EL (cell line): ENCODE measurements at places on chromosomes 16 and 17.

DNA sequence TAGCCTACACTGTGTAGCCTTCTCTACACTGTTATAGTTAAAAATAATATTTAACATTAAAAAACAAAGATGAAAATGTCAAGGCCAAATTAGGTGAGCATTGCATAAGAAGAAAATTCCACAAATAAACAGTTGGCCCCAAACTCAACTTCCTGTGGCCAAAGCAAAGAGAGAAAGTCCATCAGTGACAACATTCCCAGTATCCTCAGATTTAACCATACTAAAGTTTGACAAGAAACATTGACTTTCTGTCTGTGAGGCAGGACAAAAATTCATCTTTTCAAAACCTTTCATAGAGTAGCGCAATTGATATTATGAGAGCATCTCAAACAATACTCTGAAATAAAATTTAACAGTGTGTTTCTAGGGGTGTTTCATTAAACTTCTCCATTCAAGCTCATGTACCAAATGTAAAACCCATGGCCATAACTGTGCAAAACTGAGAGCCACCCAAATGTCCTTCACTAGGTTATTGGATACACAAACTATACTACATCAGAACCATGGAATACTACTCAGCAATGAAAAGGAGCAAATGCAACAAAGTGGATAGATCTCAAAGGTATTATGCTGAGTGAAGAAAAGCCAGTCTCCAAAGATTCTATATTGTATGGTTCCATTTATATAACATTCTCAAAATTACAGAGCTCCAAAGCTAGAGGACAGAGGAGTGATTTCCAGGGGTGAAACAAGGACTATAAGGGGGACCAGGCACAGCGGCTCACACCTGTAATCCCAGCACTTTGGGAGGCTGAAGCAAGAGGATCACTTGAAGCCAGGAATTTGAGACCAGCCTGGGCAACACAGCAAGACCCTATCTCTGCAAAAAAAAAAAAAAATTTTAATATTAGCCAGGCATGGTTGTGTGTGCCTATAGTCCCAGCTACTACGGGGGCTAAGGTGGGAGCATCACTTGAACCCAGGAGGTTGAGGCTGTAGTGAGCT is 38.7 kb downstream of the TMEM114 start:
- no peak for DNase-seq

DNA sequence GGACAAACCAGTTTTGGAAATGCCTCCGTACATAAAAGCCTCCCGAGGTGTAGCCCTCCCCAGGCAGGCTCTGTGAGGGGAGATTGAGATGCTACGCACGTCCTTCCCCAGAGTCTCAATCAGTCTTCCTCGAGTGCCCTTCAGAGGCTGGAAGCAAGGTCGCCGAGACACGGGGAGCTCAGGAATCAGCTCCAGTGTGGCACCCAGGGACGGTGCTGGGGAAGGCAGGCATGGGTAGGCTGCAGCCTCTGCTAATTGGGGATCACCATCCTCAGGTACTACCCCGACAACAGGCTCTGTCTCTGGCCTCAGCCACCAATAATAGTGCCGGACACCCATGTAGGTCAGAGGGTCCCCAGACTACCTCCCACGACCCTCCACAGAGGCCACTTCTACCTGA is 28.1 kb upstream of the GSG1L start:
- no peak for DNase-seq

GRCh38 chr17:41913798-41914197 is 5.0 kb downstream of the ACLY start:
- no peak for DNase-seq

- peak; percentile 49 for DNase-seq
These were observed 5.8 kb downstream of the ADCY7 start for GRCh38 chr16:50272111-50272571.

- no peak for DNase-seq
These were observed 125.3 kb upstream of the SMURF2 start for GRCh38 chr17:64787255-64787920.

- no peak for DNase-seq
These were observed 117.8 kb downstream of the C16orf95 start for GRCh38 chr16:87199379-87199778.

GRCh38 chr17:19645734-19646201 is 2.8 kb upstream of the ALDH3A2 start:
- peak; percentile 29 for DNase-seq

GRCh38 chr16:716200-716568 is 1.3 kb downstream of the METRN start:
- peak; percentile 51 for DNase-seq

DNA sequence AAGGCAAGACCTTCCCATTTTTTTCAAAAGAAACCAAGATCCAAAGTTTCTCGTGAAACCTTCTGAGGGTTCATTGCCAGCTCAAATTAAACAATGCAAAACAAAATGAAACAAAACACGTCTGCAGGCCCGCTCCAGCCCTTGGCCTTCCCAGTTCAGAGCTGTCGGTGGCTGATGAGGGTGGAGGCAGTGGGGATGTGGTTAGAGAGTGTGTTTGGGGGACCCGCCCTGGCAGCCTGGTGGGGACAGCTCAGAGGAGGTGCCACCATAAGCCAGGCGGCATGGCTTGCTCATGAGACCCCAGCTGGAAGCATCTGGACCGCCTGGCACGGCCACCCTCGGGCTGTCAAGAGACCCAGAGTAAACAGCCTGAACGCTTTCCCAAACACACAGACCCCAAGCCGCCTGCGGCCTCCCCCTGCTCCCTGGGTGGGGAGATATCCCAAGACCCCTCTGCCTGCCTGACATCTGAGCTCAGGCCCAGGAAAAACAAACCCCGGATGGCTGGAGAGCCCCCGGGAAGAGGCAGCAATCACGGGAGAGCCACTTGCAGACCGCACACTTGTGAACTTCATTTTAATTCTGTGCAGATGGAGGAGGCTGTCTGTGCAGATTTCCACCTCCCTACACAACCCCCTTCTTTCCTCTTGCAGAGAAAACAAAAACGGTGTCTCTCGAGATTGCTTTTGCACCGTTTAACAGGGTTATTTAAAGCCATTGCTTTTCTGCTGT is 35.4 kb upstream of the LITAF start:
- DNase-seq = no peak

DNA sequence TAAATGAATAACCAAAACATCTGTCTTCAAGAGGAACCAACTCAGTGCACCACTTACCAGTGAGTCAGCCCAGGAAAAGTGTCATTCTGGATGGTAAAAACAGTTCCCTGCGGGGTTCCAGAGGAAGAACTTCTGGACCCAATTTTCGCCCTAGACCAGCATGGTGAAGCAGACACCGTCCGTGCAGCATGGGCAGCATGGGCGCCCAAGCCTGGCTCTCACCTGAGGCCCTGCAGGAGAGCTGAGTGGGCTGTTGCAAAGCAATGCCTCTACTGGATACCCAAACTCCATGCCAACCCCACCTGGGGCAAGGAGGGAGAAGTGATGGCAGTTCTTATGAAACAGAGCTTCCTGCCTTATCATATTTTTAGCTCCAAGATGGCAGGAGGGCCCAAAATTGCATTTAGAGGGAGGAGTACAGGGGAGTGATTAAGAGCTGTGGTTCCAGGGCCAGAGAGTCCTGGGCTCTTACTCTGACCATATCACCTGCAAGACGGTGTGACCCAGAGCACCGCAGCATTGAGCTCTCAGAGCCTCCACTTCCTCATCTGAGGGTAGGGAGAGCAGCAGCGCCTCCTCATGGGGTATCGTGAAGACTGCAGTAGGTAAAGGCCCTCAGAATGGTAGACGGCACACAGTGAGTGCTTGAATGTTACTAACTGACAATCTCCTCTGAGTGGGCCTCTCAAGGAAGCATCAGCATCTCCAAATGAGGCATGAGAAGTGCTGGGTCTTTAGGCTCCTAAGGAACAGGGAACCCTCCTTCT is 16.6 kb upstream of the INPP5K start:
- no peak for DNase-seq

DNA sequence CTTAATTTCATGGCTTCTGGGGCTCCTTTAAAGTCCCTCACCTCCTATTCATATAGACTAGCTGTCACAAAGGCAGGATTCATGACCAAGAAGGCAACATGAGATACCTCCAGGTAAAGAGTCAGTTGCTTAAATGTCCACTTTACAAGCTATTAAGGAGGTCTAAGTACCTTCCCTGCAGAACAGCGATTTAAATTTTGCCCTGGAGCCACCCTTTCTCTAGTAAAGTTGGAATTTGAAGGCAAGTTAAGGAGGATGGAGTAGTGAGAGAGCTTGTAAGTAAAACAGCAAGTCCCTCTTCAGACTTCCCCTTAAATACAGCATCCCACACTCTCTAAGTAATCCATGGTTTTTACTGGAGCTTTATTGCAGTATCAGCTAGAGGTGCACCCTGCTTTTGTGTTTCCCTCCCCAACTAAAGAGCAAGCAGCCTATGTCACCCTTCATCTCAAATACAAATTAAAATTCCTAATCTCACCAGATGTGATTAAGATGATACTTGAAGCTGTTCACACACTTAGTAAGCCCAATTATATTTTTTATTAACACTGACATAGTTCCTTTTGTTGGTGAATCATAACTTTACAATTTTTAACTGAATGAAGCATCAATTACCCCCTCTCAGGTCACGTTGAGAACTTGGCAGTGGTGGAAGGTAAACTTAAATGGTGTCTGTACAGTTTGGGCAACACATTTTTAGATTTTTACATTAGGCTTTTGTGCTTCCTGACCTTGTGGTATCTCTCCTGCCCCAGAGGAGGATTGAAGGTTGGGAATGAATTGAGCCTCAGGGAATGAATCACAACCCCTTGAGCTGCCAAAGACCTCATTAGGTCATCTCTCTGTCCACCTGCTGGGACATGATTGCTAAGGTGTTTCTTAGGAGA is 108.9 kb downstream of the TANGO6 start:
- peak; percentile 65 for DNase-seq

GRCh38 chr16:67884-68789 is 4.3 kb downstream of the RHBDF1 start:
- DNase-seq = peak; percentile 66

GRCh38 chr16:3119286-3119685 is 6.9 kb downstream of the ZNF205 start:
- DNase-seq = no peak

DNA sequence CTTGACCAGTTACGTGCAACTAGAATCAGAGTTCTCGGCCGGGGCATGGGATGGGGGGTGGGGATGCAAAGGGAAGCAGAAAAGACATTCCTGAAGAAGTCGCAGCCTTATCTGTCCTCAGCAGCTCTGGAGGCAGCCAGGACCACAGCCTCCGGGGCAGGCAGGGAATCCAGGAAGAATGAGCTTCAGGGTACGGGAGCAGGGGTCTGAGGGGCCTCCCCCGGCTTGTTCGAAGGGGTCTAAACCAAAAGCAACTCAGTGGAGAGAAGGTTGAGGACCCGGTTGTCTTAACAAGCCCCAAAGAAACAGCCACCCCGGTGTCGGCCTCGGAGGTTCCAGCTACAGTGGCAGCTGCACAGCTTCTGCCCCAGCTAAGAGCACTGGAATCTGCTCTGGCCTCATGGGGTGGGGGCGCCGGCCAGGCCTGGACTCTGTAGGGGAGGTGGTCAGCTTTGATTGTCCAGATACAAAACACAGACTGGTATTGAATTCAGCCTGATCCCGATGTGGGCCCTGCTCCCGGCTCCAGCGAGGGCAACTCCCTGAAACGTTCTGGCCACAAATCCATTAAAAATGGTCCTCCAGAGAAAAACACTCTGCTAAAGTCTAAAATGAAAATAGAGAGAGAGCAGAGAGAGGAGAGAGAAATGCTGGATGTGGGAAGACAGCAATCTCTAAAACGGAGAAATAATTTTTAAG is 7.7 kb downstream of the HOXB4 start:
- DNase-seq = no peak

DNA sequence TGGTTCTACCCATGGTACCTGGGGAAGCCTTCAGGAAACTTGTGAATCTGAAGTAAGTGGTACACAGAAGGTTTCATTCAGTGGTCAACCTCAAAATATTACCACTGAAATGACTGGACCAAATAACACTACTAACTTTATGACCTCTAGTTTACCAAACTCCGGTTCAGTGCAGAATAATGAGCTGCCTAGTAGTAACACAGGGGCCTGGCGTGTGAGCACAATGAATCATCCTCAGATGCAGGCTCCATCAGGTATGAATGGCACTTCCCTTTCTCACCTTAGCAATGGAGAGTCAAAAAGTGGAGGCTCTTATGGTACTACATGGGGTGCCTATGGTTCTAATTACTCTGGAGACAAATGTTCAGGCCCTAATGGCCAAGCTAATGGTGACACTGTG is 55.9 kb upstream of the SLC5A11 start:
- no peak for DNase-seq

GRCh38 chr17:62720126-62720850 is 87.8 kb downstream of the MARCHF10 start:
- DNase-seq = peak; percentile 25

DNA sequence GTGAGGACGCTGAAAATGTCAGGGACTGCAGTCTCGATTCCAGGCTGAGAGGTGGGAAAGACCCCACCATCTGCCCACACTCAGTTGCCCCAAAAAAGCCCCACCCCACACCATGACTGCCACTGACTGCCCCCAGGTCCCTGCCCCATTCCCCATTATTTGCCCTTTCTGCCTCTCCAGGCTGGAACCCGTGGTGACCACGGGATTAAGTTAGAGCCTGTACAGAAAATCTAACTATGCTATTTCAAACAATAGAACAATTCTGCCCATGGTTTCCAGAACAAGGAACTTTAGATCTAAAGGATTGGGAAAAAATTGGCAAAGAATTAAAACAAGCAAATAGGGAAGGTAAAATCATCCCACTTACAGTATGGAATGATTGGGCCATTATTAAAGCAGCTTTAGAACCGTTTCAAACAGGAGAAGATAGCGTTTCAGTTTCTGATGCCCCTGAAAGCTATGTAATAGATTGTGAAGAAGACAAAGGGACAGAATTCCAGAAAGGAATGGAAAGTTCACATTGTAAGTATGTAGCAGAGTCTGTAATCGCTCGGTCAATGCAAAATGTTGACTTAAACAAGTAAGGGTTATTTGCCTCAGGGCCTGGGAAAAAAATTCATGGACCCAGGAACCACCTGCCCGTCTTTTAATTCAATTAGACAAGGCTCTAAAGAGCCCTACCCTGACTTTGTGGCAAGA is 14.4 kb downstream of the FLYWCH1 start:
- DNase-seq = no peak

DNA sequence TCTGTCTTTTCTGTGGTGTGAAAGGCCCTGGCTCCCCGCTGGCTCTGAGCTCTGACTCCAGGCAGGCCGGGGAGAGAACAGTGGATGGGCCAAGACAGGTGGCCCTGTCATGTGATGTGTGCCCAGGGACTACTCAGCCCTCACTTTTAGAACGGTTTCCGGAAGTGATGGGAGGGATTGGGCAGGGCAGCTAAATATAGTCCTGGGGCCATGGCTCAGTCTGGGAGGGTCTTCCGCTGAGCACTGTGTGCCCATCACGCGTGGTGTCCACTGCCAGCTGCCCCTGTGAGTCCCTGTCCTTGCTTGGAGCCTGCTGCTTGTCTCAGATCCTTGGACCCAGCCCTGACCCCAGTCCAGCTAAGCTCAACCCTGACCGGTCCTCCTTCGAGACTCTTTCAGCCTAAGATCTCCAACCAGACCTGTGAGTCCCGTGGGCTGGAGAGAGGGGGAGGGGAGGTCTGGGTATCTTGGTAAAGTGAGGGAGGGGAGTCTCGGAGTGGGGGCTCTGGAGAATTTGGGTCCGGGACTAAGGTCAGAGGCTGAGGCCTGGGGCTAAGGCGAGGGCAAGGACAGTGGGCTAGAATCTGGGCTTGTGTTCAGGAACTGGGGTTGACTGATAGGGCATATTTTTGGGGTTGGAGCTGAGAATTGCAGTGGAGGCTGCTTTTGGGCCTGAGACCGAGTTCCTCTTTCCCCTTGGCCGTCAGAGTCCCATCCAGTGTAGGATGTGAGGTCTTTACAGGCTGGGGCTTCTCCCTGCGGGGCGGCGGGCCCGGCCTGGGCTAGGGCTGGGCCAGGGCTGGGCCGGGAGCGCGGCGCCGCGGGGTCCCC is at the start of gene TRIM72:
TSS of gene TRIM72 (plus strand) at position 243 of the 831 bp plus-strand sequence. CDS start 620 bp downstream, outside the sequence.
- no peak for DNase-seq

GRCh38 chr17:30225112-30225511 is 10.4 kb downstream of the SLC6A4 start:
- DNase-seq = no peak
